ENCODE measurements at places on chromosomes 3 and 15.

DNA sequence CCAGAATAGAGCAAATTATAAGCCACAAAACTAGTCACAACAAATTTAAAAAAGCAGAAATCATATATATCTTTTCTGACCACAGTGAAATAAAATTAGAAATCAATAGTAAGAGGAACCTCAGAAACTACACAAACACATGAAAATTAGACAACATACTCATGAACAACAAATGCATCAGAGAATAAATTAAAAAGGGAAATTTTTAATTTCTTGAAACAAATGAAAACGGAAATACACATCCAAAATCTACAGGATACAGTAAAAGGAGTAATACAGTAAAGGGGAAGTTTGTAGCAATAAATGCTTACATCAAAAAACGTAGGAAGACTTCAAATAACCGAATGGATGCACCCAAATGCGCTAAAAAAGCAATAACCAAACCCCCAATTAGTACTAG lies 19.2 kb downstream of the NME9 start:
- DNase-seq, result no peak

- DNase-seq, result no peak
These were observed 885 bp downstream of the EFCC1 start for GRCh38 chr3:129001806-129002572.

DNA sequence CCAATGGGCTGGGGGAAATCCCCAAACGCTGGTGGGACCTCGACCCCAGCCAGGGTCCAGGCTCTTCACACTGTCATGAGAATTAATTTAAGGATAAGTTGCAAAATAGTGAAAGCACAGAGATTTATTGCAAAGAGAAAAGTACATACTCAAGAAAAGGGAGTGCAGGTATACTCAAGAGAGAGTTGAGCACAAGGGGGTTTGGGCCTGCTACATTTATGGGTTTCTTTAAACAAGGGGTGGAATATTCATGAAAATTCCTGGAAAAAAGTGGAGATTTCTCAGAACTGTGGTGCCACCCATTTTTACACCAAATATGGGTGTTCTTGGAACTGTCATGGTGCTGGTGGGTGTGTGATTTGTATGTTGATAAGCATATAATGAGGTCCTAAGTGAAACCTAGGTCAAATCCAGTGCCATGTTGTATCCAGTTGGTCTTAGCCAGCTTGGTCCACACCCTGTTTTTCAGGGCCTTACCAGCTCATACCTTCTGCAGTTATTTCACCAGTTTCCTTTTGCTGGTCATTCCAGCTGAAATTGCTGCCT lies 32.6 kb upstream of the NEO1 start:
- DNase-seq, result no peak

DNA sequence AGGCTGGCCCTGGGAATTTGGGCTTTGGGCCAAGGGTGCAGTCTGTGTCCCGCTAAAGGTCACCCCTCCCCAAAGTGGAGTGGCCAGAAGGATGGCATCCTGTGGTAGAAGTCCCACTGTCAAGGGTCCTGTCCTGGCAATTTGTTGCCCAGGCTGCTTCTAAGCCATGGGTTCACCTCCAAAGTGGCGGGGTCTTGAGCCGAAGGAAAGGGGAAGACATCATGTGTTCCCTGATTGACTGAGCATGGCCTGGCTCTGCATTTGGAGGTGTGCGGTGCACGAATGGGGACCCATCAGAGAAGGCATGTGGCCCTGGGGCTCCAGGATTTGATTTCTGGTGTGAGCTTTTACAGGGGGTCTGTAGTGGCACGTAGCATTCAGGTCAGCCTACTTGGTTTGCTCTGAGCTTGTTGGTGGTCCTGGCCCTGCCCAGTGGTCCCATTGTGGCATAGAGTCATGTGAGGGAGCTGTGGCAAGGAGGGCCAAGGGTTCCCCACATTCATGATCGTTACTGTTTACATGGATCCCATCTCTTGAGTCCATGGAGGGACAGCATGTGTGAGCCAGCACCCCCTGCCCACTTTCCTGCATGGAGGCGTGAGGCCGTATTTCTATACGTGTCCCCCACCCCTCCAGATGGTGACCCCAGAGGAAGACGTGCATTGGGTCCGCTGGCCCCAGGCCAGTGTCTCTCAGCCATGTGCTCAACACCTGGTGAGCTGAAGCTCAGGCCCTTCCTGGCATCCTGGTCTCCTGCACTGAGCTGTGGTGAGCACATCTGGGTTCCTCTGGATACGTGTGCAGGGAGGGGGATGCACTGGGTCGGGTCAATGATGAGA lies 225.1 kb downstream of the SNRPN start:
- no peak for DNase-seq

GRCh38 chr15:83118291-83118827 lies 10.9 kb downstream of the TM6SF1 start:
- no peak for DNase-seq

GRCh38 chr15:33157371-33158037 lies 37.0 kb downstream of the FMN1 start:
- DNase-seq, result no peak

DNA sequence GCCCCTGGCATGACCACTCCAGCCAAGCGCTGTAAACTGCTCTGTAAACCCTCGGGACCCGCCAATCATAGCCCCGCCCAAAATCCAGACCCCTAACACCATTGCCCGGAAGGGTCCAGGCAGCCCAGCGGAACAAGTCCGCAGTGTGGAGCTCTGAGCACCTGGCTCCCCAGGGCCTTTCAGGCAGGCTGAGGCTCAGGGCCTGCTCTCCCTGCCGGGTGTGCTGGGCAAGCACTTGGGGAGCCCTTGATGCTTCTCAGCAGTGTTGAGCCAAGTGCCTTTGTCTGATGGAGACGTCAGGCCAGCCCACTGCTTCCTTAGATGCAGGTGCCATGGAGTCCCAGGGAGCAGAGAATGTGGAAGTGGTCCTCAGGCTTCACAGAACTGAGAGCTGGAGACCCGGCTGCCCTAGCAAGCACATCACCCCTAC lies 106.2 kb downstream of the TLE3 start:
- no peak for DNase-seq

DNA sequence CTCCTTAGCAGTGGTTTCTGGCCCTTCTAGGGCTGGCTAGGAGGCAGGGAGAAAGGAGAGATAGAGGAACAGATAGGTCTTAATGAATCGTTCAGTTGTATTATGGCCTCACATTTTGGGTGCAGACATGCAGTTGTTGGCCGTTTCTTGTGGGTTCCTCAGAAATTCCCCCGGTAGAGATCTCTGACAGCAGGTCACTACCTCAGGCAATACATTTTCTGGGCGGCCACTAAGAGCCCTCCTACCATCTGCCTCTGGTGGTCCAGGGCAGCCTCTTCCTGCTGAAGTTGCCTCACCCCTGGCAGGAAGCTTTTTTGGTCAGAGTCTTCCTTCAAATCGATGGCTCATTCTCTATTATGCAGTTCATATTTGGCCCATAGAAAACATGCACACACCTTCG lies 266.1 kb downstream of the SV2B start:
- DNase-seq, result no peak

DNA sequence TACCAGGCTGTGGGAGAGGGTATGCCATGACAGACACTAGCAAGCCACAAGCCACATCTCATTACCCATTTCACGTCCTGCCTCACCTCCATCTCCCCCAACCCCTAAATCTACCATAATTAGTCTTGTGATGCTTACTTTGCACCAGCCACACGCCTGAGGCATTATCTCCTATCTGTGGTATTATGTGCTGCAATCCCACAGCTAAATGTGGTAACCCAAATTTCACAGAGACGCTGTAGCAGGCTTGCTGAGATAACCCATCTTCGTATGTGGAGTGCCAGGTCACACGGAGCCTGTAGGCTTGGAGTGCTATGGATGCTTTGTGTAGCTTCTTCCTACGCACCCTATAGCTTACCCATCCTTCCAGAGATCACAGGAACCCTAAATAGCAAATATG lies 256.7 kb upstream of the KCNH8 start:
- DNase-seq, result no peak

DNA sequence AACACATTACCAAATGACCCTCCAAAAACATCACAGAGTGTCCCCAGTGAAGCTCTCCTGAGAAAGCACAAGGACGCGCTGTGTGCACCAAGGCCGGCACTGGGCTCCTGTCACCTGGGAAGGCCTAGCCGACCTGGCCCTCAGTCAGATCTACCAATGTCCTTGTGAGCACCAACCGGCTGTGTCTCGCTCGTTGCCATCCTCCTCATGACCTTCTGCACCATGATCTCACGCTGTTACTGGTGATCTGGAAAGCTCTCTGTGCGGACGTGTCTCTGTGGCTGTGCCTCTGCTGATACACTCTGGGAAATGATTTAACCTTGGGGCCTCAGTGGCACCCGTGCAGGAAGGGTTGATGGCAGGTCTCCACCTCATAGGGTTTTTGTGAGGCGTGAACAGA lies 24.2 kb downstream of the ZXDC start:
- no peak for DNase-seq

- no peak for DNase-seq
These were observed 139.8 kb downstream of the XXYLT1 start for GRCh38 chr3:195131176-195131575.

DNA sequence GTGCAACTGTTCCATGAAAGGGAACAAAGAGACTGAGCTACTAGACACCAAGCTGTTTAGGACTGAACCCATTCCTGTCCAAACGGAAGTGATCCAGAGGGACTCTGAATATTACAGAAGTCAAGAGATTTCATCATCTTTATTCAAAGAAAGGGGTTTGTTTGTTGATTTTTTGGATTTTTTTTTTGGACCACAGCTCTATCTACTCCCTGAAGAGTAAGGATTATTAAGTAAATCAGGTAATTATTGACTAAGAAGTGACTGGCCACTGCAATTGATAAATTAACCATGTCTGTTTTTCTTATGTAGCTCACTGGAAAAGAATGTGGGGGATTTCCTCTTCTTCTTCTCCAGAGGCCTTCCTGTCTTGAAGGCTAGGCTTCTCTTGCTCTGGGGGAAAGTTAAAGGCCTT lies 146.6 kb upstream of the TPM1 start:
- peak; percentile 64 for DNase-seq

- no peak for DNase-seq
These were observed 20.9 kb downstream of the PSTPIP1 start for GRCh38 chr15:77015646-77016320.

- no peak for DNase-seq
These were observed 4.7 kb downstream of the DPH3 start for GRCh38 chr3:16260046-16260445.

DNA sequence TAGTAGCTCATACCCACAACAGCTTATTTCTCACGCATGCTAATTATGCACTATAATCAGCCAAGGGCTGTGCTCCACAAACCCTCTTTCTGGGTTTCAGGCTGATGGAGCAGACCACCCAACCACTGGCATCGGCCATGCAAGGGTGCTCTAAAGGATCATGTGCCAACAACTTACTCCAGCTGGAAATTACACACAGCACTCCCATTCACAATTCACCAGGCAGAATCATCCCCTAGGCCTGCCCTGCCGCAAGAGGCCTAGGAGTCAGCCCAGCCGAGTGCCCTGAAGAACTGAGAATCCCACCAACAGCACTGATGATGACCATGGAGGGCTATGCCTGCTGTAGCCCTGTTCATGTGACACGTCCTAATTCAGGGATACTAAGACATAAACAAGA lies 216.2 kb upstream of the CHRNA7 start:
- no peak for DNase-seq

- no peak for DNase-seq
These were observed 23.1 kb upstream of the TIMP4 start for GRCh38 chr3:12181806-12182205.
